Activated CD8-positive, alpha-beta memory T cell treated with anti-CD3 and anti-CD28 coated beads for 1 hour (primary cell): ENCODE measurements at places on chromosomes 4 and X.

- DNase-seq = no peak
These were observed 32.1 kb upstream of the GLRA2 start for GRCh38 chrX:14497184-14497666.

- no peak for DNase-seq
These were observed 54.1 kb downstream of the RPS6KA3 start for GRCh38 chrX:20212486-20213089.

DNA sequence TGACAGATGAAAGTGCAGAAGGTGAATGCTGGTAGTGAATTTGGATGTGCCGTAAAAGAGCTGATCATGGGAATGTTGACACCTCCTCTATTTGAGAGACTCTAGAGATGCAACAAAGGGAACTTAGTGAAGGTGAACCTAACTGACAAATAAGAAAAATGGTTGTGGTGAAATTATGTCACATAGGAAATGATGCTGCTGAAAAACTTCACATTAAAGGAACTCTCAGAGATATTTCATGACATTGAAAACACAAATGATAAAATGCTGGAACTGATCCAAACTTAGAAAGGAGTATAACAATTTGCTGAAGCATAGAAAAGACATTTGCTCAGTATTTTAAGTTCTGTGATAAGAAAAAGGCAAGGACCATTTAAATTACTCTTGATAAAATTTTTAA, 31.9 kb downstream of the MGAT4D start:
- DNase-seq = no peak

GRCh38 chrX:14865201-14865600, 7.7 kb downstream of the FANCB start:
- DNase-seq = no peak

GRCh38 chr4:40046311-40046980, 10.2 kb upstream of the N4BP2 start:
- DNase-seq = no peak

- DNase-seq = no peak
These were observed 78.3 kb downstream of the FHDC1 start for GRCh38 chr4:153014460-153014859.

GRCh38 chrX:4978613-4979012, 1250.1 kb downstream of the NLGN4X start:
- DNase-seq = no peak

DNA sequence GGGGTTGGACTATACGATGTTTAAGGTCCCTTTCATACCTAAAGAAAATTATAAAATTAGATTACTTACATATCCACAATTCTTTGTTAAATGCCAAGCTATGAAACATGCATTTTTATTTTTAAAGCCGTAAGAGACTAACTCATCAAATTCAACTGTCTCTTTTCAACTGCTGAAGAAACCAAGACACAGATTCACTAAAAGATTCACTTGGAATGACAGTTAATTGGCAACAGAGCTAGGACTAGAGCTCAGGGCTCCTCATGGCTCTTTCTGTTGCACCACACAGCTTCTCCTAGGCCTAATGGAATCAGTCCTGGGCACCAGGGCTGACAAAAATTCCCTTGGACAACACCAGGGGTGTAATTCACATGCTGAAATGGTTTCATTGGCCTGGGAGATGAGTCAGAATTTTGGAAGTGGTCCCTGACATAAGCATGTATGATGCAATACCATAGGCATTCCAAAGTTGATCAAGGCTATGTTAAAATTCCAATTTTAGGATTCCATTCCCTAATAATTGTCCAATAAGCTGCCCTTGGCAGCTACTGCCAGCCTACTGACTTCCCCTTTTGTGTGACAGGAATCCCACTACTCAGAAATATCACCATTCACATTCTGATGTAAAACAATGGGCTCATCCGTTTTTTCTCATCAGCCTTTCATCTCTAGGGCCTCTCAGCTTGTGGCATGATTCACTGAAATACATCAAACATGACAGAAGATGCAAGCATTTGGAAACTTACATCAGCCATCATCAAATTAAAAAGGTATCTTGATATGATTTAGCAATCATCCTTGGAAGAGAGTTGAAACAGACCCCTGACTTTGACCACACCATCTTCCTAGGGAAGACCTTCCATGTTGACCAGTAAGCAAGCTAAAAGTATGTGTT, 54.2 kb downstream of the PLAC1 start:
- no peak for DNase-seq

DNA sequence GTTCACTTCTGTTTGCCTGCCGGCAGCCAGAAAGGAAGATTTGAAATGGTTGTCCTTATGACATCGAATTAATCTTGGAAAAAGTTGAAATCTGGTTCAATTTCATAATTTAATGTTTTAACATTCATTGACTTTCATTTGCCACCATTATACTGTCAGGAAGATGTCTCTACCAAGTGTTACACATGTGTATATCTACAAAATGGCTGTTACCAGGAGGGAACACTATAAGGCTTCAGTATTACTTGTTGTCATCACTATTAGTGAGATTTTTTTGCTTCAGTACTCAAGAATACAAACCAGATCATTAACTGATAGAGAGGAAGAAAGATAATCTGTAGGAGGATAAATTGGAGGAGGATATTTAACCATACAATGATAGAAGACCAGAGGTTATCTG, 71.2 kb downstream of the TSPAN7 start:
- no peak for DNase-seq

GRCh38 chrX:9855561-9856283, 69.5 kb downstream of the SHROOM2 start:
- no peak for DNase-seq

- DNase-seq = no peak
These were observed 240.3 kb upstream of the NDST3 start for GRCh38 chr4:117793845-117794480.

GRCh38 chr4:142547974-142548373, 298.1 kb downstream of the INPP4B start:
- DNase-seq = no peak

GRCh38 chr4:117941611-117942010, 92.7 kb upstream of the NDST3 start:
- no peak for DNase-seq

DNA sequence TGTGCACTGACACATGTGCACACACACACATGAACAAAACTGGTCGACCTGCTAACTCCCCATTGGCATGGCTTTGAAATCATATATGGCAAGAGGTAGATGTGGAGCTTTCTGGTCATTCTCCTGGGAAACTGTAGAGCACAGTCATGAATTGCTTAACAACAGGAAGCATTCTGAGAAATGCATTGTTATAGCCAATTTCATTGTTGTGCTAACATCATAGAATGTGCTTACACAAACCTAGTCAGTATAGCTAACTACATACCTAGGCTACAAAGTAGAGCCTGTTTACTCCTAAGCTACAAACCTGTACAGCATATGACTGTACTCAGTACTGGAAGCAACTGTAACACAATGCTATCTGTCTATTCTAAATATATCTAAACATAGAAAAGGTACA, 134.2 kb upstream of the SH3RF1 start:
- DNase-seq = no peak

GRCh38 chr4:1792832-1793495, at the start of gene FGFR3:
Gene FGFR3, plus strand, starts transcription at chr4:1793293. Its CDS starts 642 bp downstream, at chr4:1793935.
- DNase-seq = no peak

DNA sequence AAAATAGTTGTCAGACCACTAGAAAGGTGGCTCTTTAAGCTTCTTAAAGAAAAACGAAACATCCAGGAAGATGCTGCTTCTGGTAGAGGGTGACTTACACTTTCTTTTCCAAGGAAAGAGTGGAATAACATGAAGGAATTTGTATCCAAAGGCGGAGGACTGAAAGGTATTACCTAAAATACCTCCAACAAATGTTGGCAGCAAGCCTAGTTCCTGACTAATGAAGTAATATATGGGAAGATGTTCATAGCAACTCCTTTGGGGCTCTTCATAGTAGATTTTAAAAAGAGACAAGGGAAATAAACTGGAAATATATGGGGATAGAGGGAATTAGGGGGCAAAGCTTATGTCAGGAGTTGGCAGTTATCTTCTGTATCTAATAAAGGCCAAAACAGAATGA, 116.2 kb downstream of the AASDH start:
- no peak for DNase-seq

DNA sequence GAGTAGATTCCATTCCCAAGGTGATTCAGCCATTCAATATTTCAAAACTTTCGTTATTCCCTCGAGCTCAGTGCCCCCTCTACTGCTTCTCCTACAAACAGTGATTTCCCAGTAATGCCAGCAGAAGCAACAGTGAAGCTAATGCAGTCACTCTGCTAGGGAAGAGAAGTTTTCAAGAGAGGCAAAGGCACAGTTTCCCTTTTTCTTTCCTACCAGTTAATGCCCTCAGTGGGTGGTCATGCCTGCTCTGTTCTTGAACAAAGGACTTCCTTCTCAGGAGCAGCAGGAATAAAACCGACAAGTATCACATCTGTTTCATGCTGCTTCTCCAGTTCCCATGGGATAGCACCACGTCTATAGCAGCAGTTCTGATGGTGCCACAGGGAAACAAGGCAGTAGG, 317.2 kb downstream of the TENM3 start:
- DNase-seq = no peak

- DNase-seq = no peak
These were observed 10.0 kb downstream of the ART3 start for GRCh38 chr4:76084542-76084941.

GRCh38 chr4:138869631-138870030, 145.9 kb upstream of the NOCT start:
- DNase-seq = no peak

GRCh38 chr4:171812665-171813525, at the start of gene GALNTL6:
Gene GALNTL6, plus strand, starts transcription at chr4:171813404.
- no peak for DNase-seq

GRCh38 chr4:52249581-52249980, 198.5 kb downstream of the SPATA18 start:
- DNase-seq = no peak

GRCh38 chr4:26782830-26783202, 77.8 kb upstream of the STIM2 start:
- no peak for DNase-seq

GRCh38 chr4:112897543-112897942, 151.9 kb upstream of the ANK2 start:
- DNase-seq = no peak

- no peak for DNase-seq
These were observed 146.1 kb downstream of the RBM46 start for GRCh38 chr4:154927126-154927680.

DNA sequence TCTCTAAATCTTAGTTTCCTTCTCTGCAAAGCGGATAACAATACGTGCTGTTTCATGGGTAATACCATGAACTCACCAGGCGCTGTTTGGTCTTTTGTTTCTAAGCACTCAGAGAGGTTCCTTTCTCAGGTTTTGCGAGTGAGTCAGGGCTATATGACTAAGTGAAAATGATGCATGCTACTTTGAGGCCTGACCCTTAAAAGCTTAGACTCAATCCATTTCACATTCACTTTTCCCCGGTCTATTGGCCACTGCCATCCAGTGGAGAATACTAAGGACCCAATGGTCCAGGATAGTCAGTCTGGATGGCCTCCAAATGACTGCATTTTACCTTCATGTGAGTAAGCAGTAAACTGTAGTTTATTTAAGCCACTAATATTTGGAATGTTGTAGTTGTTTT, 400.8 kb upstream of the SLIT2 start:
- no peak for DNase-seq

GRCh38 chr4:101291198-101291597, 56.1 kb downstream of the PPP3CA start:
- DNase-seq = no peak

GRCh38 chr4:150419939-150420338, 162.0 kb upstream of the MAB21L2 start:
- DNase-seq = no peak

DNA sequence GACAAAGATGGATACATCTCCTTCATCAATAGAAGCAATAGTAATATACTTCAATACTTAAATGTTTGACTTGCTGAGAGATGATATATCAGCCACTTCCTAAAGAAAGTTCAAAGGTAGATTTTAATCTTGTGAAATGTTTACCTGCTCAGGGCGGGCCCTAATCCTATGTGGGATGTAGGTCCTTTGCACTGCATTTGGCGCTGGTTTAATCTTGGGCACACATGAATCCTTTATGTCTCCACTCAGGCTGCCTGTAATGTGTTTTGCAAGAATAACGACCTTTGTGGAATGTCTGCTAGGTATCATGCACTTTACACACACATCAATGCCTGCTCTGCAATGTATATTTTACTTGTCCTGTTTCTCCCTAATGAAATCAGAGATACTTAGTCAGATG, 368.7 kb downstream of the GBA3 start:
- no peak for DNase-seq

GRCh38 chr4:27716693-27717430, 856.2 kb downstream of the STIM2 start:
- no peak for DNase-seq

GRCh38 chrX:11537141-11537540, 128.6 kb downstream of the ARHGAP6 start:
- no peak for DNase-seq

DNA sequence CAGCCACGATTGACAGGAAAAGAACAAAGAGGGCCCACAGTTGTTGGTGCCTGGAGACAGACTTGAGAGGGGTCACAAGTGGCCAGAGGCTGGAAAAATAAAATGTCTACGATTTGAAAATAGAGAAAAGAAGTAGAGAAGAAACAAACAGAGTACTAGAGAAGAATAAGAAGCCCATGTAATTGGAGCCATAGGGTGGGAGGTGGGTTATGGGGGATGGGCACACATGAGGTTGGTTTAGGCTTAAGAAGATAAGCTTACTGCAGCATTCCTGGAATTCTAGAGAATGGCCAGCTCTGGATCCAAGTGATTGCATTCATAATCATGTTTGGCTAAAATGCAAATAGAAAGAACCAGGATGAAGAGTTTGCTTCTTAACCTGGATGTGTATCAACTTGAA, 210.7 kb downstream of the MAML3 start:
- DNase-seq = no peak

DNA sequence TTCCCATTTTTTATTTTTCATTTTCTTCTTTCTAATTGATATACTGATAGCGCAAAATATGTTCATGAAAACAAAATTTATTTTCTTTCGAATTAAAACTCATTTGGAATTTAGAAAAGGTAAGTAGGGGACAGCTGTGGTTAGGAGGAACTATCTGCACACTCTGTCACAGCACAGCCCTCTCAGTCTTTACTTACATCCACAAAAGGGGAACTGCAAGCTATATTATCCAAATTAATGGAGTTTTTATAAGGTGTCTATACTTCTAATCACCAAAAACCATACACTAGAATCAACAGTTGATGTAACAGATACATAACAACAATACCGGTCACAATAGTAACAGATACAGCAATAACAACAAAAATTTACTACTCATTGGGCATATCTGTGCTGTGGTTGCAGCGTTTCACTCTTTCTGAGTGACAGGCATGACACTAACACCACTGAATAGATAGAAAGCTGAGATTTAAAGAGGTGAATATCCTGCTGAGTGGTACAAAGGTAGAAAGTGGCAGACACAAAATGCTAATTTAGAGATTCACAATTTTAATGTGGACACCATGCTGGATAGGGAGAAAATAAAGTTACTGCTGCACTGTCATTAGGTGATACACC, 160.7 kb downstream of the PPP3CA start:
- no peak for DNase-seq

- DNase-seq = no peak
These were observed 7.0 kb downstream of the USP46 start for GRCh38 chr4:52651996-52652672.
